Left kidney (tissue), 8 donors: ENCODE measurements at places on chromosomes 6 and 20.

GRCh38 chr20:61951695-61952533 is 113.8 kb downstream of the TAF4 start:
- peak; percentile 83 for DNase-seq

- DNase-seq, result no peak
Measured at GRCh38 chr6:78768271-78768670, 99.1 kb upstream of the IRAK1BP1 start.

DNA sequence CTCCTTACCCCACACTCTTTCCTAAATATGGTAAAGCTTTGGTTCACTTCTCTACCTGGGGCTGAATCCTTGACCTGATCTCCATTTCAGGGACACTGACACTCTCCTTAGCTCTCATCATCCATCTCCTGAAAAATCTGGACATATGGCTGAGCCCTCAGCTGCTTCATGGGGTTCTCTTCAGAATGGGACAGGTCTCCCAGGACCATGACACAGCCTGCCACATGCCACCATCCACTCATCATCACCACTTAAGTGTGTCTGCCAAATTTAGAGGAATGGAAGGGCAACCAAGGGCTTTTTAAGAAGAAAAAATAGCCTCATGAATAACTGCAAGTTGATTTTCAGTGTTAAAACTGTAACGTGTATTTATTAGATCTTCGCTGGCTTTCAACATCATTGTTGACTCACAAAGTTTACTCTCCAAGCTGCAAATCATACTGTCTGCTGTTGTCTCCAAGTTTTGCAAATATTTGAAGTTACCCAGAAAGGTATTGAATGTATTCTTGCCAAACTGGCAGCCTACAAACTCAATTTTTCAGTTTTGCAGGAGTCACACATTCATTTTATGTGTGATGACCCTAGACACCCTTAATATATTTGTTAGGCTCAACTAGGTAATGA is 41.1 kb downstream of the HS3ST5 start:
- DNase-seq, result no peak

- DNase-seq, result no peak
Measured at GRCh38 chr6:165178056-165178455, 131.3 kb downstream of the C6orf118 start.

GRCh38 chr6:36120539-36120938 is 9.8 kb upstream of the MAPK13 start:
- no peak for DNase-seq

DNA sequence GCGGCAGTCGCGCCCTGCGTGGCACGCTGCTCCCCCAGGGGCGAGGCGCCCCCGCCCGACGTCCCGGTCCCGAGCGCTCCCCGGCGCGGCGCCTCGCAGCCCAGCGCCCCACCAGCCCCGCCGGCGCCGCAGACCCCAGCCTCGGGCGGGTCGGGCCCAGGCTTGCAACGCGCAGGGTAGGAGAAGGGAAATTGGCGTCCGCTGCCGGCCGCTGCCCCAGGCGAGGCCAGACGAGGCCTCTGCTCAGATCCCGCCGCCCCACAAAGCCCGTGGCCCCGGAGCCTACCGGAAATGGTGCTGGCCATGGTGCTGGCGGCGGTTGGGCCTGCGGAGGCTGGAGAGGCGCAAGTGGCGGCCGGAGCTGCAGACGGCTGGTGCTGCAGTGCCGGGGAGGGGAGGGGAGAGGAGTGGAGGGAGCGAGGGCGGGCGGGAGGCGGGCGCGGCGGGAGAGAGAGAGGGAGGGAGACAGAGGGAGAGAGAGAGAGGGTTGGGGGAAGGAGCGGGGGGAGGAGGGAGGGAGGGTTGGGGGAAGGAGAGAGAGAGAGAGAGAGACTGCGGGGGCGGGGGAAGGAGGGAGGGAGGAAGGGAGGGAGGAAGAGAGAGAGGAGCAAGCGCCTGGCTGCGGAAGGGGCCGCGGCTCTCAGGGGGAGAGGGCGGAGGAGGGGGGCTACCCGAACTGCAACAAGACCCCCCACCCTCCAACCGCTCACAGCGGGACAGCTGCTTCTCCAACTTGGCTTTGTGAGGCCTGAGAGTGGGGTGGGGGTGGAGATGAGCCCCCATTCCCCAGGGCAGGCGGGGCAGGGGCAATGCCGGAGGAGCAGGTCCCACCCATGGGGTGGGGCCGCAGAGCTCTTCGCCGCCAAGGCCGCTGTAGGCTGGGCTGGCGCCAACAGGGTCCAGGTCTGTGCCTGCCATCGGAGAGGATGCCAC is at the start of gene STMN3:
Gene STMN3, minus strand, starts transcription at position 384 of the 933 bp plus-strand sequence. Its CDS starts 79 bp downstream, at position 305.
- peak; percentile 91 for DNase-seq
